ENCODE measurements at places on chromosomes 11 and 22.
A peak's percentile ranks its signal among the peaks of the same experiment; 100 is the strongest.

DNA sequence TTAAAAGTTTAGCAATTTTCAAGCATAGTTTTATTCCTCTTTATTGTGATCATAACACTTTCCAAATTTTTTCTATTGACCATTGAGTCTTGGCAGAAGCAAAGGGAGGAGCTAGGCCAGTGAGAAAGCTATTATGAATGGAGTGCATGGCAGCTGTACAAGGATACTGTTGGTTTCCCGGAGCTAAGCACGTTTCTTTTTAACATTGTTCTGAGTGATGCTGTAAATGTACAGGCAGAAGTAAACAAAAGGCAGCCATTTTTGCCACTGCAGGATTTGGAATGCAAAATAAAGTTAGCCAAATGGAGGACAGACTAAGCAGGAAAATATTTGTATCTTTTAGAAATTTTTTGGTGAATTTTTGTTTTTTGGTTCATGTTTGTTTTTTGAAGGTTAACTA lies 16.2 kb downstream of the CBL start:
- DNase-seq: peak; percentile 4

- DNase-seq: peak; percentile 20
Observed at GRCh38 chr11:2902784-2903671, 17.5 kb upstream of the CDKN1C start.

DNA sequence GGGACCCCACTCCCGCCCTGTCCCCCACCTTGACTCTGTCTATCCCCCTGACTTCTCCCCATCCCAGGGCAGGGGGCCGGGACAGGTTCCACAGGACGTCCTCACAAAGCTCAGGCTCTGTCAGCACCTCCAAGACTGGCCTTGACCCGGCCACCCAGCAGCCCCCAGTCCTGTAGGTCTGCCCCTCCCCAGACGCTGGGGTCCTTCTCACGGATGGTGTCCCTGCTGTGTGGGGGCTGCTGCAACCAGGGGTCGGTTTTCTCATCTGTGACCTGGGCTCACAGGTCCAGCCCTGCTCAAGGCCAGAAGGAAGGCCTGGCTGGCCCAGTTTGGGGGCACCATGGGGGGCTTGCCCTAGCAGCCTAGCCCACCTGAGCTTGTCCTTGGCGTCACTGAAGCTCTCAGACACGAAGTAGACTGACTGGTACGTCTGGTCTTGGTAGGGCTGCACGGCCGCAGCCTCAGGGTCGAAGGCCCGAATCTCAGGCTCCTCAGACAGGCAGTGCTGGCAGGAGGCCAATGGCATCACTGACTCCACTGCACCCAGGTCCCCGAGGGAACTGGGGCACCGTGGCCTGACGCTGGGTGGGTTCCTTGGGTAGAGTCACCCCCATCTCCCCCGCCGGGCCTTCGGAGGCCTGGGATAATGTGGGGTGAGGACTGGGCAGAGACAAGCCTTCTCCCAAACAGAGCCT lies 4.0 kb upstream of the INS start:
- no peak for DNase-seq

GRCh38 chr11:30245621-30246020 lies 14.8 kb downstream of the FSHB start:
- no peak for DNase-seq

GRCh38 chr22:28442711-28443525 lies 236.7 kb downstream of the TTC28 start:
- no peak for DNase-seq

DNA sequence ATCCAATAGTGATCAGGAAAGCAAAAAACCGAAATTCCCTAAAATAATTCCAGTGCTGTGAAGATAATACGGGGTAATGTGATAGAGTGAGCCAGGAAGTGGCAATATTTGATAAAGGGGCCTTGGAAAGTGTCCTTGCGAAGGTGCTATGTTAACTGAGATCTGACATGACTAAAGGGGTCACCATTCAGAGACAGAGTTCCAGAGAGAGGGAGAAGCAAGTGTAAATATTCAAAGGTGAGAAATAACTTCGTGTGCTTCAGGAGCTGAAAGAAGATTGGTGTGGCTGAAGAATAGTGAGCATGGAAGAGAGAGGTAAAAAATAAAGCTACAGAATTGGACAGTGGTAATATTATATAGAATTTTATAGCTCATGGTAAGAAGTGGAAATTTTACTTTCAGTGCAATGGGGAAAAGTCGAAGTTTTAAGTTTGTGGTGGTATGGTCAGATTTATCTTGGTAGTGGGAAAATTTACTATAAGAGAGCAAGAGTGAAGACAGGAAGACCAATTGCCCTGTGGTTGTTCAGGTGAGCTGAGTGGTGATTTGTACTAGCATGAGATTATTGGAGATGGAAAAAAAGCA lies 164.5 kb downstream of the JRKL start:
- no peak for DNase-seq

DNA sequence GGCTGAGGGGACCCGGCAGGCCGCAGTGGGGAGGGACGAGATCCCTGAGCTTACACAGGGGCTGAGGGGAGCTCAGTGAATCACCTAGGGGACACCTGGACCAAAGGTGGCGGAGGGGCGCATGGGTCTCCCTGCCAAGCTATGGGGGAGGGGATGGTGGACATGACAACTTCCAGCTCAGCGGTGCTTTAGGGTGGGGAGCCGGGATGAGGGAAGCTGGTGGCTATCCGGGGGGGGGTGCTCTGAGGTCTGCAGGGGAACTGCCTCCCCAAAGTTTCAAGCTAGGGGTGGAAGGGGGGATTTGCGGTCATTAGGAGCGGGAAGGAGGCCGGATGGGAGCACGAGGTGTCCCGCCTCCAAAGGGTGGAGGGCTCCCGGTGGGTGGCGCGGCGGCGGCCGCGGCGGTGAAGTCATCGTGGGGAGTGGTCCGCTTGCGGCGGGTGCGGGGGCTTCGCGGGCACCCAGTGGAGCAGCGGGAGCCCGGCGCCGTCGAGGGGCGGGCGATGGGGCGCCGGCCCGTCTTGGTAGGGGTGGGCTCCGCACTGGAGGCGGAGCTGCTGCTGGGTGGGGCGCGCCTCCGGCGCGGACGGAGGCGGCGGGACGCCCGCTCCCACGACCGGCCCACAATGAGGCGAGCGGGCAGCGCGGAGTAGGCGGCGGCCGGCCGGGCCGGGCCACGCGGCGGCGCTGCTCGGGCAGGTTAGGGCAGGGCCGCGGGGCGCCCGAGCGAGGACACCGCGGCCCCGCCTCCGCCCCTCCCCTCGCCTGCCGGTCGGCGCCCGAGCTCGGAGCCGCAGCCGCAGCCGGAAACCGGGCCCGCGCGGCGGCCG lies at the start of gene MICALL1:
TSS of gene MICALL1 (plus strand) at position 764 of the 830 bp plus-strand sequence. CDS start 126 bp downstream, outside the sequence.
- peak; percentile 28 for DNase-seq

GRCh38 chr11:31956310-31956709 lies 134.6 kb upstream of the RCN1 start:
- DNase-seq: no peak

GRCh38 chr22:42493393-42493792 lies 26.2 kb downstream of the RRP7A start:
- DNase-seq: no peak

DNA sequence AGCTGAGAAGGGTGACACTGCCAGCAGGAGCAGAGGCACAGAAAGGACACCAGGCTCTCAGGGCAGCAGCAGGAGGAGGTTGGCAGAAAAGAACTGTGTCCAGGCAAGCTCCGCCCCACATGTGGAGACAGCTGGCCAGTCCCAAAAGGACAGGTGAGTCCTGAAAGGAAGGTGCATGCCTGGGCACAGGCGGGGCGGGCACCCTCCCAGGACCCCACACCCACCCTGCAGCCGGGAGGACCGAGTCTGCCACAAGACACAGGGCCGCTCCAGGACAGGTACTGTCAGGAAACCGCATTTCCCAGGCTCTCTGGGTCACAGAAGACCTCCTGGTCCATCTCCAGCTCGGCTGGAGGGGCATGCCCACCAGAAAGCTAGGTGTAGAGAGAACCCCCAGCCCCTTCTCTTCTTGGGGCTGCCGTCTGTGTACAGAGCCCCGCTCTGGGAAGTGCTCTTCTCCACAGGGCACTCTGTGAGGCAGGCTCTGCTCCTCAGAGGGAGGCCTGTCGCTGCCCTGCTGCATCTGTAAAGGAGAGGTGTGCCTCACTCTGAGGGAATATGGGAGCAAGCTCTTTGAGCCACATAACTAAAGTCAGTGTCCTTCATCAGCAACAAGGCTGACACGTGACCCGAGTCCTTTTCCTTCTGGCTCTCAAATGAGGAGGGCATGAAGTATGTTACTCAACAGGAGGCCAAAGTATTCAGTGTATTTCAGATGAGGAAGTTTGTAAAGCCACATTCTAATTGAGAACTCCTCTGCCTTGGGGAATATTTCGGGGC lies 50.5 kb downstream of the CLTCL1 start:
- no peak for DNase-seq

GRCh38 chr11:10366568-10367331 lies 61.9 kb downstream of the ADM start:
- peak; percentile 79 for DNase-seq

DNA sequence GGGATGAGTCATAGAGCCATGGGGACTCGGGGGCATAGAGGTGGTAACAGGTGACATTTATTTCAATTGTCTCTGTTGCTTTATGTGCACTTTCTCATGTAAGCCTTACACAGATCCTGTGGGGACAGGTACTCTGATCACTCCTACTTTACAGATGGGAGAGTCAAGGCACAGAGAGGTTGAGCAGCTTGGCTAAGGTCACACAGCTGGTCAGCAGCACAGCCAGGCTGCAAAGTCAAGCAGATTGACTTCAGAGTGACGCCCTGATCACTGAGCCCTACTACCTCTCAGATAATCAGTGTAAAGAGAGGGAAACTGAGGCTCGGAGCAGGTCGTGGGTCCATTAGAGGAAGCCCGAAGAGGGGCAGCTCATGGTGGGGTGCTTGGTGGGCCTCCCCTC lies 3.5 kb downstream of the TMPRSS6 start:
- DNase-seq: no peak

DNA sequence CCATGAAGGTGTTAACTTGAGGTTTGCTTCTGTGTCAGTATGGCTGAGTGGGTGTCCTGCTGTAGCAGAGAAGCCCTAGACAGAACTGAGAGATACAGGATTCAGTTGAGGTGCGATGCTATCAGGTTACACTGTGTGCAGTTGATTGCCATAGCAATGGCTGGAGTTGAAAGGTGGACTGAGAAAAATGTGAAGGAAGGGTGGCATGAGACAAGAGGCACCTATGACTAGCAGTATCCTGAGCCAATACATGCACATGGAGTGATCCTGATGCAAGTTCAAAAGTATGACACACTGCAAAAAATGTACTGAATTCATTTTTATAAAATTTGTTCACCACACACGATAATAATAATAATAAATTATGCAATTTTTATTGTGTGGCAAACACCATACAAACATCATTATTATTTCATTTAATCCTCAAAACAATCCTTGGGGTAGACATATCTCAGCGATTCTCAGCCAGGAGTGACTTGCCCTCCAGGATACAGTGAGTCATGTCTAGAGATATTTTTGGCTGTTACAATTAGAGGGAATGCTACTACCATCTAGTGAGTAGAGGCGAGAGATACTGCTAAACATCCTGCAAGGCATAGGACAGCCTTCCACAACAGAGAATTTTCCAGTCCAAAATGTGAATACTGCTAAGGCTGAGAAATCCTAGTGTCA lies 3.9 kb upstream of the PIWIL4 start:
- DNase-seq: no peak

GRCh38 chr11:72848846-72849466 lies 34.7 kb downstream of the ATG16L2 start:
- peak; percentile 53 for DNase-seq

- DNase-seq: no peak
Observed at GRCh38 chr22:44225091-44225689, 44.5 kb downstream of the PARVG start.

DNA sequence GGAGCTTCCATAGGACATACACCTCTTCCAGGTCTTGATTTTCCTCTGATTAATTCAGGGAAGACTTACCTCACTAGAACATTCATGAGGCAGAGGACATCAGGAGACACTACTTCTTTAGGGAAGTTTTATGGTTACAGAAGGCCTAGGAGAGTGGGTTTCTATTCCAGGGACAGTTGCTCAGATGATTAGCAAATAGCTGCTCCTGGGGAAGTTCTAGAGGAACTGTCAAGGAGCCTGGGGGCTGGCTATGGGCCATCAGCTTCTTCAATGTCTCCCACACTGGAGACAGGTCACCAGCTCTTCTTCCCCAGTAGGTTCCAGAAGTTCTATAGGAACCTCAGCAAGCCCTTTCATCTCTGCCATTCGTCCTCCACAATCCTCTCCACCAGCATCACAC lies 11.5 kb upstream of the OR10A5 start:
- no peak for DNase-seq

- no peak for DNase-seq
Observed at GRCh38 chr11:105538588-105538987, 71.3 kb upstream of the GRIA4 start.

GRCh38 chr11:118661425-118662301 lies 17.8 kb downstream of the TREH start:
- DNase-seq: no peak

DNA sequence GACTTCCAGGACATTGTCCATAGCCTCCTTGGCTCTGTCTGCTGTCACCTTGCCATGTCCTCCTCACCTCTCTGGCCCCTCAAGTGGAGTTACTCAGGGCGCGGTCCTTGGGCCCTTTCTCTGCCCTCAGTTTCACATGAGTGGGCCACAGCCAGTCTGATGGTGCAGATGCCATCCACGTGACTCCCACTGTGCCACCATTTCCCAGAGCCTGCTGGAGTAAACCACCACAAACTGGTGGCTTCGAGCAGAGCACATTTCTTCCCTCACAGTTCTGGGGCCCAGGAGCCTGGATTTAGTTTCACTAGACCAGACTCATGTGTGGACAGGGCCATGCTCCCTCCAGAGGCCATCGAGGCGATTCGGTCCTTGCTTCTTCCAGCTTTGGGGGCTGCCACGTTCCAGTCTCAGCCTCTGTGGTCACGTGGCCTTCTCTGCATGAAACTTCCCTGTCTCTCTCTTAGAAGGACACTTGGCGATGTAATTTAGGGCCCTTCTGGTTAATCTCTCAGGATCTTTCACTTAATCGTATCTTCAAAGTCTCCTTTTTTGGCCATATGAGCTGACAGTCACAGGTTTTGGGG lies 14.6 kb downstream of the SMARCB1 start:
- no peak for DNase-seq

- DNase-seq: no peak
Observed at GRCh38 chr11:114182471-114183043, 113.6 kb upstream of the NNMT start.

DNA sequence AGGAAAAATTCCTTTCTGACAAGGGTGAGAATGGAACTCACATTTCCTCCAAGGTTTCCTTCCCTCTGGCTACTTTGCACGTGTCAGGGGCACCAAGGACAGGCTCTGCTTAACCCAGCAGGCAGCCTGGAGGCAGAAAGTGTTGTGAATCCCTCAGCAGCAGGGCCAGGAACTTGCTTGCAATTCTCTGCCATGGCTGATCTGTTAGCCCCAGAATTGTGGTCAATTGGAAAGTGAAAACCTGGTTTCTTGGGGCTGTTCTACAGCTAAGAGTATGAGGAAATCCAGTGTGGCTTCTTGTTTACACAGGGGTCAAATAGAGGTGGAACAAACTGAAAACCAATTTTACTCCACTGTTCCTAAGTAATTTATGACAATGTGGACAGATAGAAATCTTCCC lies 38.3 kb upstream of the CEP295 start:
- DNase-seq: no peak

- DNase-seq: no peak
Observed at GRCh38 chr11:3104961-3105790, 48.0 kb upstream of the CARS1 start.
